ENCODE measurements at places on chromosomes 16 and 17. TPM values are rescaled to one million over a fixed set of nuclear protein-coding genes. Genes with fewer than 3 reads are reported as not detected.

The PDIA2 gene
- total RNA-seq: 2.7 TPM

The PCYT2 gene
- 17.5 TPM for total RNA-seq

The TP53TG3C gene
- total RNA-seq: not detected

The PPP1R1B gene
- 0.75 TPM for total RNA-seq

The SYT17 gene
- total RNA-seq: 7.4 TPM

The EVI2A gene
- not detected for total RNA-seq

The PEMT gene
- total RNA-seq: 37.5 TPM

The CCL16 gene
- not detected for total RNA-seq

The RNF40 gene
- total RNA-seq: 130 TPM

The SLC6A2 gene
- 0.18 TPM for total RNA-seq

The SPATA32 gene
- not detected for total RNA-seq

The CACNG3 gene
- not detected for total RNA-seq

The SDR42E2 gene
- 0.09 TPM for total RNA-seq

The OTOP2 gene
- total RNA-seq: not detected

The MLKL gene
- total RNA-seq: not detected

The ELMO3 gene
- total RNA-seq: 9.7 TPM

The DNAAF8 gene
- 0.49 TPM for total RNA-seq

The FBXL16 gene
- 0.18 TPM for total RNA-seq

The CDIPT gene
- 51.7 TPM for total RNA-seq

The ATP6V0D1 gene
- 53.7 TPM for total RNA-seq

The PRKCB gene
- total RNA-seq: 0.27 TPM

The KCTD11 gene
- total RNA-seq: 17.7 TPM

The ZPBP2 gene
- not detected for total RNA-seq

The MT1H gene
- total RNA-seq: not detected

The NOS2 gene
- total RNA-seq: 0.20 TPM

The KRT25 gene
- total RNA-seq: not detected

The RPA1 gene
- 94.2 TPM for total RNA-seq

The KRTAP9-8 gene
- total RNA-seq: not detected

The C16orf82 gene
- total RNA-seq: not detected

The SEPTIN1 gene
- 0.86 TPM for total RNA-seq

The GAS2L2 gene
- 0.11 TPM for total RNA-seq

The LRRC36 gene
- total RNA-seq: 0.36 TPM

The NDRG4 gene
- total RNA-seq: 17.3 TPM

The HOXB3 gene
- 303 TPM for total RNA-seq

The KRT34 gene
- total RNA-seq: not detected

The RGS9 gene
- total RNA-seq: 9.9 TPM

The KDM8 gene
- 11.8 TPM for total RNA-seq

The RHBDL1 gene
- total RNA-seq: 6.0 TPM

The ZG16 gene
- 0.11 TPM for total RNA-seq

The NLRC3 gene
- not detected for total RNA-seq

The ZNF385C gene
- 2.9 TPM for total RNA-seq

The ARHGDIG gene
- total RNA-seq: 4.8 TPM

The ZFPM1 gene
- 51.1 TPM for total RNA-seq

The PRR15L gene
- 3.4 TPM for total RNA-seq

Measured in mesothelial cell of epicardium (in vitro differentiated cells).